Caudate nucleus (tissue), 63 donors: ENCODE measurements at places on chromosomes 7 and 10.

DNA sequence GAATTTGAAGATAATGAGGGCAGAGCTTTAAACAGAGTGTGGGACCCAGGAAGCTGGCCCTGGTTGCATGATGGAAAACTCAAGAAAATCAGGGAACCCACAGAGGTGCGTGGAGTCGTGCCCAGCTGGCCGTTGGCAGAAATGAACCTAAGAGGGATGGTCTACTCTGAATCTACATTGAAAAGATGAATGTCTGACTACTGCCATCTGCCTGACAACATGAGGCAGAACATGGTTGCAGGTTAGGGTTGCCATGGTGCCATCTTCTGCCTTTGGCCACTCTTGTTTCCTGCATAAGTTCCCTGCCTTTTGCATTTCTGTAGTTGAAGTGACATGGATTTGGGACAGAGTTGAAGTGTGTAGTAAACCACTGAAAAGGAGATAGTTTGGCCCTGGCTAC, 138.5 kb upstream of the COBL start:
- DNase-seq: no peak

DNA sequence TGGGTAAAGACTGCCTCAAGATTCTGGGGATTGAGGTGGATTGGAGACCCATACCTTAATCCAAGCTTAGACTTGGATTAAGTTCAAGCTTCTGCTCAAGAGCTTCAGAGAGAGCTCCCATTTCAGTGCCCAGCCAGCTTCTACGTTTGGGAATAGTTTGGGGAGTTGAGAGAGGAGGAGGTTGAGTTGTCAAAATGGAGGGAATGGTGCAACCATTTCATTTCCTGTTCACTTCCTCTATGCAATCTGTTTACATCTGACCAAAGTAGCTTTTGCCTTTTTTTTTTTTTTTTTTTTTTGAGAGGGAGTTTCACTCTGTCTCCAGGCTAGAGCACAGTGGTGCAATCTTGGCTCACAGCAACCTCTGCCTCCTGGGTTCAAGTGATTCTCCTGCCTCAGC, 65.8 kb downstream of the ENTPD1 start:
- DNase-seq: no peak

- no peak for DNase-seq
These were observed 29.3 kb upstream of the KCNK18 start for GRCh38 chr10:117167789-117168674.

DNA sequence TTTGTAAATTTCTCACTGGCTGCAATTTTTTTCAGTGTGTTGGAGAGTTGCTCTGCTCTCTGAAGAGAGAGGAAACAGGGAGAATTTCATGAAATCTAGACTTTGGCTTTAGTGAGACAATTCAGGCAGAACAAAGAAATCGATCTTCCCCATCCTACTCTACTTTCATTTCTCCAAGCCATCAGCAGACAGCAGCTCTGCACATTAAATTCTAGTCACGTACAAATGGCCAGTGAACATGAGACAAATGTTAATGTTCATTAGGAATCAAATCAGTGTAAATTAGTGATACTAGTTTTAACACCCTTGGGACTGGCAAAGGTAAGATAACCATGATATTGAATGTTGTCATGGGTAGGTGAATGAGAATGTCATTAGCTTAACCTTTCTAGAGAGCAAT, 140.8 kb downstream of the ANLN start:
- DNase-seq: no peak

DNA sequence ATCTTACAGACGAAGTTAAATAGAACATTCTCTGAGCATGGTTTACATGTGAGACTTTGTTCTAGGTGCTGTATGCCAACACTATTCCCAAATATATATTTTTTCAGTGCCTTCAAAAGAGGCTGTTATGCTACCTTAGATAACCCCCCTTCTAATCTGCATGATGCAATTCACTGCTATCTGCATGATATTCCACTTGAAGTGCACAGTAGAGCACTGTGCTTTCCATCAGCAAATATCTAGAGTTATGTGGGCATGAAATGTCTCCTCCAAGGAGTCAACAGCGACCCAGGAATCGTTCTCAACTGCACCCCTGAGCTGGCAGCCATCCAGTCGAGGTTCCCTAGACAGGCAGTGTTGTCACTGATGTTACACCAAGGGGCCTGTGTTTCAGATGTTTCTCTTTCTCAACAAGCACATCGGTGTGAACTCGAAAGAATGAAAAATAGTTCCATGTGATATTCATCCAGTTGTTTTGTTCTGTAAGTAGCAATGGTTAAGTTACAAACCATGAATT, 88.3 kb downstream of the PDE1C start:
- DNase-seq: no peak

GRCh38 chr10:130392031-130392430, 255.8 kb downstream of the GLRX3 start:
- DNase-seq: no peak

DNA sequence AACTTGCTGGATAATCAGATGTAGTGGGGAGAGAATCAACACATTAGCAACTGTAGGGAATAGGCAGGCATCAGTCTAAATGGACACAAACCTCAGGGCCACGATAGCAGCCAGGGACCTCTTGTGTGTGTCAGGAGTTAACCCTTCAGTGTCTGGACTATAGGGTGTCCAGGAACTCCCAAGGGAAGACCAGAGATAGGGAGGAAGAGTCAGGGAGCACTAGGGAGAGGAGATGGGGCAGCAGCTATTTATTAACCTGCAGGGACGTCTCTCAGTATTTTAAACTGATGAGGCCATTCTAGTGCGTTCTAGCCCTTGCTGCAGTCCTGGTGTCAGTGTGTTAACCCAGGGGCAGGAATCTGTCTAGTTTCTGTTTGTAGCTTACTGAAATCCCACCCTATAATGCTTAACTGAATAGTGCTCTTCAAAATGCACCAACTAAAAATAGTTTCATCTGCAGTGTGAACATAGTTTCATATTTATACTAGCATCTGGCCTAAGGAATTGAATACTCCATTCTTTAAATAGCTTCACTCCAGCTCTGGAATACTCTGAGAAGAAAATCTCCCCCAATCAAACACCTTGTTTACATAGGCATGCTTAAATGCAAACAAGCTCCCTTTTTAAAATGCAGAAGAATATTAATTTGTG, 62.7 kb downstream of the ARID5B start:
- DNase-seq: no peak

DNA sequence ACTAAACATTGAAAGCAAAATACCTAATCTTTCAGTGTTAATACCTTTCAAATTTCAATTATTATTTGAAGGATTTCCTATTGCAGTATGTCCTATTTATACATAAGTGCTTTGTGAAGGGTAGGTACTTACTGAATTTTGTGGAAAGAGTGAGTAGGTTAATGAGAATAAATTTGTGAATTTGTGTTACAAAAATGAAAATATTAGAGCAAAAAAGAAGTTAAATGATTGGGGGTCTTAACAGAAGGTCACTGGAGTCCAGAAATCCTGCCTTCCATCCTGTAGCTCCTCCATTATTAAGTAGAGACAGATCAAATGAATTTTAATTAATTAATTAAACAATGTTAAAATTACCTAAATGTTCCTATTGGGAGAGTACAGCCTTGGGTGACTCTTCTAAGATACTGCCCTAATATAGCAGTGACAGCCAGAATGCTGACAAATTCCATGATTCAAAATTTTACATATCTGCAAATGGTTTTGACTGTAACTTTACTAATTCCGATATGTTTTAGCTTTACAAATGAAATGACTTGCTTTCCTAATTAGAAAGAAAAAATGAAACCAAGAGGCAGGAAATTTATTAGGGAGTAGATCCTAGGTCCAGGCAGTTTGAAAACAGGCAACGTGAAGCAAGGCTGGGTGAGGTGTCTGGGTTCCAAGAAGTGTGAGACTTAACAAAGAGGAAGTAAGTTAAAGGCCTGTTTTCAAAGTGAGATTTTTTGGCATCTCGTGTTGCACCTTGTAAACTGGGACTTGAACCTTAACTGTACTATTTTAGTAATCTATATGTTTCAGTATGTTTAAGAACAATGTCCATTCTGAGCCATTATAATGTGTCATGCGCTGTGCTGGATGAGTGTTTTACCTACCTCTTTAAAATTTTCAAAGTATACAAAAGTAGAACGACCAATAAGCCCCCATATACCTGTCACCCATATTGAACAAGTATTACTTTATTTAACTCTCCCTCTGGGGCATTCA, 1.5 kb downstream of the PIK3CG start:
- no peak for DNase-seq

DNA sequence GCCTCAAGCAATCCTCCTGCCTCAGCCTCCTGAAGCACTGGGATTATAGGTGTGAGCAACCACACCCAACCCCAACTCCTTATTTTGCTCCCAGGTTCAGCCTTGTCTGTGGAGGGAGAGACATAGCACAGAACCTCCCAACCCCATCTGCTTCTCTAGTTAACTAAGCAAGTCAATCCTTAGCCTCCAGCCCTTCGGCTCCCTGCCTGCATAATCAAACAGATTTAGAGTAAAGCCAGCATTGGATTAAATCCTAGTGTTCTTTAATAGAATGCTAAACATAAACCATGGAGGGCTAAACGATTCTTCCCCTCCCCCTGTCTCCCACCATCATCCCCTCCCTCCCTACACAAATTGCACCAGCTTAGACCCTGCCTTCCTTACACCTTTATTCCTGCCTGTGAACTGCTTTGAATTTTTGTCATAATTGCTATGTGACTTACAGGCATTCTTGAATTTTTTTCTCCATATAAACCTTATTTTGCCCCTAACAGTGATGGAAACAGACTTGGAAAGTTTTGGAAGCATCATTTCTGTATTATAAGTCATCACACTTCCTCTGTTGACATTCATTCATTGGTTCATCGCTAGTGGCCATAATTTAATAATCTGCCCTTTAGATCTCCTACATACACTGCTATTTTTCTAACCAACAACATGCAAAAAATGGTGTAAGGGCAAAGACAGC, 72.6 kb upstream of the TOMM7 start:
- DNase-seq: no peak

DNA sequence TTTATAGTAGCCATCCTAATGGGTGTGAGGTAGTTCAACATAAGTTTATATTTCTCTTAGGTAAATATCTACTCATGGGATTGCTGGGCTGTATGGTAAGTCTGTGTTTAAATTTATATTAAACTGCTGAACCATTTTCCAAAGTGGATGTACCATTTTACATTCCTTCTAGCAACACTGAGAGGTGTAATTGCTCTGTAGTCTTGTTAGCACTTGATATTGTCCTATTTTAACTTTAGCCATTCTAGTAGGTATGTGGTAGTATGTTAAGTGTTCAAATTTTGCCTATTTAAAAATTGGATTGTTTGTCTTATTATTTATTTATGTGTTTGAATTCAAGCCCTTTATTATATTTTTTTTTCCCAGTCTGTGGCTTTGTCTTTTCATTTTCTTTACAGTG, 2.6 kb upstream of the HPS1 start:
- DNase-seq: no peak

- no peak for DNase-seq
These were observed 66.8 kb upstream of the CYP26C1 start for GRCh38 chr10:92993699-92994272.

DNA sequence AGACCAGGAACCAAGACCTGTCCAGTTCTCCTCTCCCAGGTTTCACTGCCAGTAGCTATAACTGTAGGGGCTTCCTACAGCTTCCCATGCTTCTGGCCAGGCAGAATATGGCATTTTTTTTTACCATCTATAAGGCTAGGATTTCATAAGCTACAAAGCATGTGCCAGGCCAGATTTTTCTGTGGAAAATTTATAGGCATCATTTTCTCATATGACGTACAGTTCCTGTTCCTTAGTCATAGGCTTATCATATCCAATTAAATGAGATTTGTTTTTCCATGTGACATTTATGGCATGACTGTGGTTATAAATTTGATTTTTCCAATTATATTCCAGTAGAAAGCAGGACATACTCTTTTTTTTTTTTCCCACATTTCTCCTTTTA, 208.6 kb upstream of the NPY start:
- DNase-seq: no peak

- DNase-seq: no peak
These were observed 2.1 kb upstream of the SFMBT2 start for GRCh38 chr10:7412928-7413282.

DNA sequence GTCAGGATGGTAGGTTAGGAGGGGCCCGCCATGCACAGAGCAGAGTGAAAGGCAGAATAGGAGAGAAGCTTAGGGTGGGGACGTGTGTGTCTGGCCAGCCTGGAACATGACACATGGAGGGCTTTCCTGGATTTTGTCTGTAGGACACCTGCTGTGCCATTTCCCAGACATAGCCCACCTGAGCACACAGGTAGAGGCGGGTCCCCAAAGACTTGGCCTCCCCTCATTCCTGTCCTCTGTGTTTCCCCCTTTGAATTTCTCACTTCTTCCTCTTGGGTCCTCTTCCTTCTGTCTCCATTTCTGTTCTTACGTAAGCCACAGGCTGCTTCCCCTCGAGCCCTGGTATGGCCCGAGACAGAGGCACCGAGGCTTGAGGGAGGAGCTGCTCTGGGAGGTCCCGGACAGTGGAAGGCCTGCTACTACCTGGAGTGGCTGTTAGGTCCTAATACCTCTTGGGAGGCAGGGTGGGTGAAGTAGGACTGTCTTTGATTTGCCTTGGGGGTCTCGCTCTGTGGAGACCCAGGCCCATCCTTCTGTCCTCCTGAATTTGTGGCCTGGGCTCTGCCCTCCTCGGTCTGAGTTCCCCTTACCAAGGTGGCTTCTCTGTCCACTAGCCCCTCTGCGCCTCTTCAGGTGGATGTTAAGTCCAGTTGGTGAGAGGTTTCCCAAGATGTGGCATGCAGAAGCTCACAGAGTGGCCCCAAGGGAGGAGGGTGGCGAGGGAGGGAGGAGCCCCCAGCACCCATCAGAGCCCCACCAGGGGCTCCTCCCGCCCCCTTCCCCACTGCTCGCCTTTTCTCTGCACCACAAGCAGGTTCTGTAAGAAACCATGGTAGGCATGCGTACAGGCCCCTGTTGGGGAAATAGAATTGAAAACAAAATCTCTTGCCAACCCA, 5.5 kb downstream of the ZNF775 start:
- no peak for DNase-seq

- DNase-seq: no peak
These were observed 67.1 kb downstream of the SEMA3E start for GRCh38 chr7:83581667-83582435.

DNA sequence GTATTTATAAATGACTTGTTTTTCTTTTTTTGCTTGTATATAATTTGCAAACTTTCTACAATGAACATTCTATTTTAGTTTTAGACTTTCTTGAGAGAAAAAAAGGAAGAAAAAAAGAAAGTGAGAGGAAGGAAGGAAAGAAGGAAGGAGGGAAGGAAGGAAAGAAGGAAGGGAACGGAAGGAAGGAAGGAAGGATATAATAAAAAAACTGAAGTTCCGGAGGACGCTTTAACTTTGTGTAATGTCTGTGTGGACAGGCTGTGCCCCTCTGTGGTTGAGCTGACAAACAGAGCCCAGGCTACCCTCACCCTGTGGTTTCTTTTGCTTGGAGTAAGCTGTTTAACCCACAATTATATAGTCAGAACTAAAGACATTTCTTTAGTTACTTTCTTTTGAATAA, 108.7 kb downstream of the SEMA3D start:
- no peak for DNase-seq
